ENCODE measurements at places on chromosomes 3 and 15.

GRCh38 chr15:33907326-33907725 lies 61.0 kb upstream of the CHRM5 start:
- no peak for DNase-seq

DNA sequence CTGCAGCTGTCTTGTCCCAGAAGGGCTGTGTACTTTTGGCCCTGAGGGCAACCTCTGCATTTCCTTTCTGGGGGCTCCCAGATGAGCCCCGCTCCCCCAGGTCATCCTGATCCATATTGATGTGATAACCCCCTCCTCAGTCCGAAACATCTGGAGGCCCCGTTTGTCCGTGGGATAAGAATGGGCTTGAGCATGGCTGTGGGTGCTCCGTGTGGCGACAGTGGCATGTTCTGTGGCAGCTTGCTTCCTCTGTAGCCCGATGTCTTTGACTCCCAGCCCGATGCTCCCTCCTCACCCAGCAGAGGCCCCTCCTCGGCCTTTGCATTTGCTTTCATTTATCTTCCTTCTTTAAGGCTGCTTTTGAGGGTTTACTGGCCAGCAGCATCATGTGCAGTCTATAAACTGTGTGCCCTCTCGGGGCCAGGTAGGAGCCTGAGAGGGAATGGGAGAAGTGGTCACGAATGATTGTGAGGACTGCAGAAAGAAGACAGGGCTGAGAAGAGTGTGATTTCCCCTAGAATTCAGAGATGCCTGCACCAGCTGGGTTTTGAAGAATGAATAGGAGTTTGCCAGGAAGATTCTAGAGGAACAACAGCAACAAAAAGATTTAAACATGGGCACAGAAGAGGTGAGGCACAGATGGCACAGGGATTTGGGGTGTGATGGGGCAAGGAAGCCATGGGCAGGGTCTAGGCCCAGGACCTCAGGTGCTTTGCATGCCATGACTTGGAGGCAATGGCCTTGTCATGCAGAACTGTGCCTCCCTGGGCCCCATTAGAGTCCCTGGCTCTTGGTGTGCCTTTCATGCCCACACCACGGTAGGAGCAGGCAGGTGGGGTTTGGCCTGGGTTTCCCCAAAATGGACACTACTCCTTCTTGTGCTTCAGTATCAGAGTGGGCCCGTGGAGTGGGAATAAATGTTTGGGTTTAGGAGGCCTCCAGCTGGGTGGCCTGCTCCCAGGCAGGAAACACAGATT lies 34.2 kb downstream of the APBA2 start:
- no peak for DNase-seq

- DNase-seq: no peak
Measured at GRCh38 chr15:65334586-65335231, 30.2 kb downstream of the RNU5B-1 start.

- DNase-seq: no peak
Measured at GRCh38 chr3:131075632-131076328, 49.1 kb downstream of the NEK11 start.

GRCh38 chr3:43728947-43729346 lies 38.2 kb downstream of the ABHD5 start:
- no peak for DNase-seq

DNA sequence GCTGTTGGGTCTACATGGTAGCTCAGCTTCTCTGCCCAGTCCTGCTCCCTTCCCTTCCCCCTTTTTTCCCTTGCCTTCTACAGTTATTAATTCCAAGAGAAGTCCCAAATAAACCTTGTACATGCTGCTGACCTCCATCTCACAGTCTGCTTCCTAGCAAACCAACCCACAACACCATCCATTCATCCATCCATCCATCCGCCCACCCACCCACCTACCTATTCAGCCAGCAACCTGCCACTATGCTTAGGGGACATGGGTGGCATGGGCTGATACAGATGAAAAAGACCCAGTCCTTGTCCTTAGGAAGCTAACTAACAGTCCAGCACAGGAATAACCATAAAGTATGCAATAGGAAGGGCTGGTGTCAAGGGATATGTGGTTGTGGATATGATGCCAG lies 5.7 kb downstream of the TNFAIP8L3 start:
- DNase-seq: no peak

- no peak for DNase-seq
Measured at GRCh38 chr15:96544162-96544756, 213.8 kb downstream of the NR2F2 start.

DNA sequence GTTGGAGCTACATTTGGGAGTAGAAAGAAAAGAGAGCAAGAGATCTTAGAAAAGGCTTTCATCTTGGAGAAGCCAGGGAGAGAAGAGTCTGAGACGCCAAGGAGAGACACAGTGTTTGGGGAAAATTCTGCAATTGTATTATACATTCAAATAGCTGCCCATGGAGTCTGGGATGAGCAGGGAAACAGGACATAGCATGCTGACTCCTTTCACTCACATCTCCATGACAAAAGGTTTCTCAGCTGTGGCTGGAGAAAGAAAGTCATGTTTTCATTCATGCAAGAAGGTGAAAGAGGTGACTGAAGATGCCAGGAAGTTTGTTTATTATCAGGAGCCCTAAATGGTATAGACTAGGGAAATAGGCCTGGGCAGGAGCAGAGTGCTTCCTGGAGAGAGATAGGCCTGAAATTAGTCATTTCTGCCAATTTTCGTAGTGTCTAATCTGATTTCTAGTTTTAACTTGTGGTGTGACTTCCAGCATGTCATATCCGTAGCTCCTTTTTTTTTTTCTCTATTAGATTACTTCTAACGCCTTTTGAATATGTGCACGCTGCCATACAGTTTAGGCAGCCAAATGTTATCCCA lies 34.1 kb downstream of the ACP3 start:
- DNase-seq: no peak

DNA sequence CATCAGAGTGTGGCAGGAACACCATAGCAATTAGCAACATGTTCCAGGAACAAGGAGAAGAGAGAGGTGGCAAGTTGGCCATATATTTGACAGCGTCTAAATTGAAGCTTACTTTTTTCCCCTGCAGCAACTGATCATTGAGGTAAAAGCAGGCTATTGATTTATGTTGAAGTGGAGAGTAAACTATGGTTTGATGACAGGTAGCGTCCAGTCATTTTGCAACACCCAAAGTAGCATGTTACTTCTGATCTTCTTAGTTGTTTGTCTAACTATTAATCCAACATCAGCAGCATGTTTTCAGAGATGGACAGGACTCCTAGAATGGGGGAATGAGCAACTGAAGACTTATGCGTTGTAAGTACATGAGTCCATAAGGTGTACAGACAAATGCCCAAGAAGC lies 225.8 kb downstream of the ZPLD1 start:
- no peak for DNase-seq

DNA sequence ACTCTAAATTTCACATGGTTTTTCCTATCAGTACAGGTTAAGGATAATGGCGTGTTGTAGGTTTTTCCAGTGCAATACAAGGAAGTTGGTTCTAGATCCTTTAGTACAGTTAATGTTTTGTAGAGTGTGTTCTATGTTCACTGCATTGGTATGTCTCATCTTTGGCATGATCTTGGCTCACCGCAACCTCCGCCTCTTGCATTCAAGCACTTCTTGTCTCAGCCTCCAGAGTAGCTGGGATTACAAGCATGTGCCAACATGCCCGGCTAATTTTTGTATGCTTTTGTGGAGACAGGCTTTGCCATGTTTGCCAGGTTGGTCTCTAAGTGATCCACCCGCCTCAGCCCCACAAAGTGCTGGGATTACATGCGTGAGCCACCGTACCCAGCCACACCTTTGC lies 30.4 kb downstream of the SNRPN start:
- DNase-seq: no peak

DNA sequence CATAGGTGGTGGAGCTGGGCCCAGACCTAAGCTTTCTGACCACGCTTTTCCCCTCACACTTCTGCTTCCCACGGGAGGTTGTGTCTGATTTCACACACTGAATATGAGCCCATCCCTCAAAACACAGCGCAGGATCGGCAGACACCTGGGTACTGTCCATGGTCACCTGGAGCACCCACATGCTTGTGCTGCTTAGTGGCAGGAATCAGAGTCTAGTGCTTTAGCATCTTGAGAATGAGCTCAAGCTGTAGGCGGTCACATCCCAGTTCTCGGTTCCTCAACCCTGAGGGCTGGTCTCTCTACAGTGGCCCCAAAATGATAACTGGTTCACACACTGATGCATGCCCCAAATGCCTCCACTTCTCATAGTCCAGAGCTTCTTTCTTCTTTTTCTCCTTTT lies 111.0 kb downstream of the SEMA5B start:
- DNase-seq: no peak
